ENCODE measurements at places on chromosomes 6 and 20. TPM values are rescaled to one million over a fixed set of nuclear protein-coding genes. Genes with fewer than 3 reads are reported as not detected.

DNA sequence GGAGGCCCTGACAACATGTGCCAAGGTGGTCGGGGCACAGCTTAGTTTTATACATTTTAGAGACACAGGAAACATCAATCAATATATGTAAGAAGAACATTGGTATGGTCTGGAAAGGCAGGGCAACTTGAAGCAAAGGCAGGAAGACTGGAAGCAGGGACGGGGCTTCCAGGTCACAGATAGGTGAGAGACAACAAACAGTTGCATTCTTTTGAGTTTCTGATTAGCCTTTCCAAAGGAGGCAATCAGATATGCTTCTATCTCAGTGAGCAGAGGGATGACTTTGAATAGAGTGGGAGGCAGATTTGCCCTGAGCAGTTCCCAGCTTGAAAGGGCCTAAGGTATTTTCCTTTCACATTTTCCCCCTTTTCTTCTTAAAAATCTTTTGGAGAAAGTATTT lies 311.0 kb upstream of the RGS17 start:
- no peak for DNase-seq

The HLA-DRA gene
- total RNA-seq: not detected

The OPN5 gene
- not detected for total RNA-seq

DNA sequence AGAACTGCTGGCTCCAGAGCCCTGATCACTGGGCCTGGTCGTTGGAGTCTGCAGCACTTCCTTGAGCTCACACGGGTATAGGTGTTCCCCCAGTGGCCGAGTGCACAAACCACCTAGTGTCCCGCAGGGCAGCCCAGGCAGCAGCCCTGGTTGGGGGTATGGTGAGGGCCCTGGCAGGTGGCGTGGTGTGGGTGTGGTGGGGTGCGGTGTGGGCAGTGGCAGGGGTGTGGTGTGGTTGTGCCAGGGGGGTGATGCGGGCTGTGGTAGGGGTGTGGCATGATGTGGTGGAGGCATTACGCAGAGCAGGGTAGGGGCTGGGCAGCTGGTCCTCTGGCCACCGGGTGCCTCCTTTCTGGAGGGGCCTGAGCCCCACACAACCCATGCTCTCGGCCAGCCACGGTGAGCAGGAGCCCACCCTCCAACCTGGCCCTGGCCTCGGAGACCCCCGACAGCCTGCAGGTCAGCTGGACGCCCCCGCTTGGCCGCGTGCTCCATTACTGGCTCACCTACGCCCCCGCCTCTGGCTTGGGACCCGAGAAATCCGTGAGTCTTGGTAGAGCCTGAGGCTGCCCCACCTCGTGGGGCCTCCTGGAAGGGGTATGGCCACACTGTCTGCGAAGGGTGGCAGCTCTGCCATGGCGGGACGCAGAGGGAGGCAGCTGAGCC lies 20.5 kb downstream of the COL20A1 start:
- DNase-seq: no peak

DNA sequence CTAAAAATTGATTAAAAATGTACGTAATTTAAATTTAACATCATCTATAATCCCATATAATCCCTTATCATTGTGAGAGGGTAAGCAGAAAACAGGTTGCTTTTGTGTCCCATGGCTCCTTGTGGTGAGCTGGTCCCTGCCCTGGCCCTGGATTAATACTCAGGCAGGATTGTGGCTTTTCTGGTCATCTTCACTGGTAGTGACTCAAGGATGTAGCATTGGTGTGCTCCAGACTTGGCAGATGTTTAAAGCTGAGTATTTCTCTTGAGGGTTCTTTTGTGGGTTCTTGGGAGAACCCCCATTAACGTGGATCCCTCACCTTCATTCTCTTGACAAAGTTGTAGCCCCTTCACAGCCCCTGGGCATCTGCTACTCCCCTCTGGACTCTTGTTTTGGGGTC lies 39.3 kb downstream of the SNRNP48 start:
- DNase-seq: peak; percentile 33

- no peak for DNase-seq
These were observed 23.5 kb downstream of the COL20A1 start for GRCh38 chr20:63316502-63316921.

DNA sequence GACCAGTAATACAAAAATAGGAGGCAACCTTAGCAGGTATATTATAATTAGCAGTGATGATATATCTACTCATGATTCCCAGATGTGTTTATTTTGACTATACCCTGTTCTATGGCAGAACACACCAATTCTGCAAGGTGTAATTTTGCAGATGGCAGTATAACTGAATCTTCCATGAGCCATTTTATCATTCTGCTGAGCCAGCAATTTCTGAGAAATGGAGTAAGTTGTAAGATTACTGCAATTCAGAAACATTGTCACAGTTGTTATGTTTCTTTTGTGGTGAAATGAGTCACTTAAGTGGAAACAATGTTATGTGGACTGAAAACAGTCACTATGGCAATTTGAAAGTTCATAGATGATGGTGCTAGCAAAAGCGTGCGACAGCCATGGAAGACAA lies 63.7 kb upstream of the RIMS1 start:
- no peak for DNase-seq

DNA sequence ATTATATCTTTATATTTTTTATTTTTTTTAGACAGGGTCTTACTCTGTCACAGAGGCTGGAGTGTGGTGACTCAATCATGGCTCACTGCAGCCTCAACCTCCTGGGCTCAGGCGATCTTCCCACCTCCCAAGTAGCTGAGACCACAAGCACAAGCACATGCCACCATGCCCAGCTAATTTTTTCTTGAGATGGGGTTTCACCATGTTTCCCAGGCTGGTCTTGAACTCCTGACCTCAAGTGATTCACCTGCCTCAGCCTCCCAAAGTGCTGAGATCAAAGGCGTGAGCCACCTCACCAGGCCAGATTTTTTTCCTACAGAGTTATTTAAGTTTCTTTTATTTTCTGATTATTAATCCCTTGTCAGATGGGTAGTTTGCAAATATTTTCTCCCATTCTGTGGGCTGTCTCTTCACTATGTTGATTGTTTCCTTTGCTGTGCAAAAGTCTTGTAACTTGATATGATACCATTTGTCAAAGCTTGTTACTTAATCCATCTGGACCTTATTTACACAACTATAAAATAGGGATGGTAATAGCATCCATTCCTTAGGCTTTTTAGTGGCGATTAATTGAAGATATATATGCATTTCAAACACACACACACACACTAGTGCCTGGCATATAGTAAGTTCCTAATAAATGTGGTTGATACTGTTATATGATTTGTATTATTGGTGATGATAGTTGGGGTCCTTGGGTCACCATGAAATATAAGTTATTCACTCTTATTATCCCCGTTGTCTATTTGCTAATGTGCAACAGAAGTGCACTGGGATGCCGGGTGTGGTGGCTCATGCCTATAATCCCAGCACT lies 187.1 kb downstream of the BCAS1 start:
- DNase-seq: peak; percentile 68

GRCh38 chr6:15555101-15556038 lies 107.5 kb downstream of the DTNBP1 start:
- no peak for DNase-seq

- peak; percentile 75 for DNase-seq
These were observed 98.3 kb downstream of the HAO1 start for GRCh38 chr20:7841971-7842310.

DNA sequence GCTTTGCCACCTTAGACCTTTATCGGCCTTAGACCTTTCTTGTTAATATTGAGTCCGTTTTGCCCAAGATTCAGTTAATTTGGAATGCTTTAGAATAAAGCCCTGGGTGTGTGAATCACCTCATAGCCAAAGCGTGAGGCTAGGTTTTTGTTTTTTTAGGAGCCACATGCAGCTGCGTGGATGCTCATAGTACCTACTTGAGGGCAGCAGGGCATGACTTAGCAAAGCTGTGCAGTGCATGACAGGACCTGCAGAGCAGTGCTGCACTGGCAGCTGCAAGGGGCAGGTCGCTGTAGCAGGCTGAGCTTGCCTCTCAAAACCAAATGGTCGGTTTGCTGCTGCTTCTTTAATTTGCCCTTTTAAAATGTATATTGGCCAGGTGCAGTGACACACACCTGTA lies 116.1 kb downstream of the JAG1 start:
- DNase-seq: no peak

GRCh38 chr6:48255094-48255493 lies 144.1 kb upstream of the PTCHD4 start:
- no peak for DNase-seq

The EPPIN gene
- not detected for total RNA-seq

The ZSCAN23 gene
- 0.82 TPM for total RNA-seq

The EYA4 gene
- total RNA-seq: not detected

- no peak for DNase-seq
These were observed 8.8 kb downstream of the TMEM151B start for GRCh38 chr6:44278774-44279697.

DNA sequence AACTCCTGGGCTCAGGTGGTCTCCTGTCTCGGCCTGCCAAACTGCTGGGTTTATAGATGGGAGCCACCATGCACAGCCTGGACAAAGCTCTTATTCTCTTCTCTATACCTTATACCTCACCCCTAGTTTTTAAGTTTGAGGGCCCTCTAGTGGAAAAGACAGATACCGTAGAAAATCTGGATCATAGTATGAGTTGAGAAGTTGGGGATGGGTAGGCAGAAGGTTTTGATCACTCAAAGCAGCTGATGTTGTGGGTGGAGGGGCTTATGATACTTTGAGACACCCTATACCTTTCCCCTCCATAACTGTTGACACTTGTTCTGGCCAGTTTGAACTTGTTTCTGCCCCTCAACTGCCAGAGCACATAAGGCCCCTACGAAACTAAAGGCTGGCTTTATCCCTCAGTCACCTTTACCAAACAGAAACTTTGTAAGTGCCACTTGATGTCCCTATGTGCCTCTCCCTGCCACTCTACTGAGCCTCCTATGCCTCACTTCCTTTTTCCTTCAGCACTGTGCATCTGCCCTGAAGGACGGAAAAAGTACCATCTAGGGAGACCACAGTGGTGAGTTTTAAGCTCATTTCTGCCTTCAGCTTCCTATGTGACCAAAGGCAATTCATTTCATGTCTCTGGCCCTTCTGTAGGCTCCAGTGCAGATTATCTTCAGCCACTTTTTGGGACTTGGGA lies 28.6 kb downstream of the RALY start:
- peak; percentile 23 for DNase-seq

DNA sequence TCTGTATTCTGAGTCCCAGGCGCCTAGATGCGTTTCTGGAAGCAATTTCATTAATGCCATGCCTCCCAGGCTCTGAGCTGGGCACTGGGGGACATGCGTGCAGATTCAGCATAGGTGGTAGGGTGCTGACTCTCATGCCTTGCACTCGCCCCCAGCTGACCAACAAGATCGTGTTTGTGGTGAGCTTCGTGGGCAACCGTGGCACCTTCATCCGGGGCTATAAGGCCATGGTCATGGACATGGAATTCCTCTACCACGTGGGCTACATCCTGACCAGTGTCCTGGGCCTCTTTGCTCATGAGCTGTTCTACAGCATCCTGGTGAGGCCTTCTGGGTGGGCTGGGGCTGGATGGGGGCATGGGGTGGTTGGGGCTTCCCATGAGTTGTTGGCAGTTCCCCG lies 21.6 kb downstream of the UQCC2 start:
- DNase-seq: peak; percentile 11

- peak; percentile 6 for DNase-seq
These were observed 245.7 kb downstream of the RNF144B start for GRCh38 chr6:18632670-18633410.

The PBOV1 gene
- not detected for total RNA-seq

GRCh38 chr6:136338486-136338885 lies 48.8 kb upstream of the BCLAF1 start:
- no peak for DNase-seq

The IL20RA gene
- total RNA-seq: not detected

The HMGN4 gene
- 55.0 TPM for total RNA-seq

The CYP39A1 gene
- total RNA-seq: not detected

GRCh38 chr6:73443555-73443954 lies 8.5 kb downstream of the CGAS start:
- no peak for DNase-seq

- DNase-seq: no peak
These were observed 679.5 kb downstream of the MAFB start for GRCh38 chr20:40009542-40009941.

DNA sequence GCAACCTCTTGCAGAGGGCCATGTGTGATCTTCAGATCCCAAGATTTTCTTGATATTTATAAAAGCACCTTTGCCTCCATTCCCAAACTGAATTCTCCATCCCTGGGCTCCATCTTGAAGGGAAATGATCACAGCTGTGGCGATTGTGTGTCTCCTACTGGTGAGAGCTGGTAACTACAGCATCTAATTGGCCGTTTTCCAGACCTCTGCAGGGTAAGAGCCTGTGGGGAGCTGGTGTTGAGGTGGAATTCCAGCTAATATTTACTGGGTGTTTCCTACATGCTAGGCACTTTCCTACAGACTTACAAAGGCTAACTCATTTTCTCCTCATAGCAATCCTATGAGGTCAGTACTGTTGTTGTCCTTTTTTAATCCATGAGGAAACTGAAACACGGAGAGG lies 59.2 kb upstream of the FNDC1 start:
- DNase-seq: peak; percentile 63

The RWDD2A gene
- total RNA-seq: 4.0 TPM

DNA sequence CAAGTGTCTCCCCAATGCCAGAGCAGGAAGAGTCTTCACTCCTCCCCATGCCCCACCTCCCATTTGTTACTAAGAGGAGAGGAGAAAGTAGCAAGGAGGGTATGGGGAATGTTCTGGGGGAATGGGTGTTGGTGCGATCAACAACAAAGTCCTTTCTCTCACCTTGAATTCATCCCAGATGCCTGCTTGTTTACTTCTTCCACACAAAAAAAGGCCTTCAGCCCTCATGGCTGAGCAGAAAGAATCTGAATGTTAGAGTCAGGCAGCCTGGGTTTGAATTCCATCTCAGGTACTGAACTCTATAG lies 9.9 kb downstream of the MOG start:
- no peak for DNase-seq

DNA sequence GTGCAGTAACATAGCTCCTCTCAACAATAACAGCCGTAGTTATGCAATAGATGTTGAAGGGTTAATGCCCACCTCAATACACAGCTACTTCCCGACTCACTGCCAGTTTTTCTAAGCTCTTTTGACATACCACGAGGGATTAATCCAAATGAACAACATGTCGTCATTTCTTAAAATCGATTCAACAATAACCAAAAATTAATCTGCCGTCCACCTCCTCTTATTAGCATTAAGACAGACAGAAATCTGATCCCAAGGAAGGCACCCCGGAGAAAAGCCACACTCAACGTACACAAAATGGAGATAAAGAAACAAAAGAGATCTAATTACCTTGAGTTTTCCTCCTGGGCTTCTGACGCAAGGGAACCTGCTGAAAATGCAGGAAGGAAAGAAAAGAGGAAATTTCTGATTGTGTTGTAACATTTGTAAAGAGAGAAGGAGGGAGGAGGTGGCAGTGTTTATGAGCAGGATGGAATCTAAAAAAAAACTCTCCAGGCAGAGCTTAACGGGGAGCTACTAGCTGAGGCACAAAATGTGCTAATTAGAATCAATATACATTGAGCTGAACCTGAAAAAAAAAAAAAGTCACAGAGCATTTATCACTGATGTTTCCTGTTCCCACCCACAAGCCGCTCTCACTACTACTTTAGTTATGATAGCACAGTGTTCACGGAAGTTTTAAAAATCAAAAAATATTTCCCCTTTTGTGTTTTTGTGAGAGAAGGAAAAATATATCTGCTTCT lies 109.3 kb downstream of the IPCEF1 start:
- no peak for DNase-seq

- DNase-seq: peak; percentile 37
These were observed 275.6 kb downstream of the BTBD9 start for GRCh38 chr6:38364127-38364526.
